ENCODE measurements at places on chromosomes 1 and 21.

GRCh38 chr1:8426996-8427395 is 109.1 kb downstream of the SLC45A1 start:
- no peak for DNase-seq

DNA sequence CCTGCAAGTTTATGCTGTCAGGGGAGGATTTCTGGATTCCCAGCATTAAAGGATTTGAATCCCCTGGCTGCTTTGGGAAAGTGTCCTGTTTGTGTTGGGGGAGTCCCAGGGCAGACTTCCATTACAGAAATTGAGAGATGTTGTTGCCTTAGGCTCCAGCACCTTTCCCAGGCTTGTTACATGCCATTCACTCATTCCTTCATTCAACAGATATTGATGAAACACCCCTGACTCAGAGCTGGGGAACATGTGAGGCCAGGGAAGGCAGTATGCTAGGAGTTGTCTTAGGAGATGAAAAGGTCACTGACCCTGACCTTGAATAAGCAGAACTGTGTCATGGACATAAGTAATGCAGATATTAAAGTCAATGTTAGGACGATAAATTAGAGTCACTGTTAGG is 161.7 kb downstream of the NTMT2 start:
- DNase-seq = no peak

- DNase-seq = no peak
These were observed 161.5 kb downstream of the CENPF start for GRCh38 chr1:214764502-214764901.

GRCh38 chr21:44949779-44950198 is 10.0 kb downstream of the SLX9 start:
- peak; percentile 80 for DNase-seq

DNA sequence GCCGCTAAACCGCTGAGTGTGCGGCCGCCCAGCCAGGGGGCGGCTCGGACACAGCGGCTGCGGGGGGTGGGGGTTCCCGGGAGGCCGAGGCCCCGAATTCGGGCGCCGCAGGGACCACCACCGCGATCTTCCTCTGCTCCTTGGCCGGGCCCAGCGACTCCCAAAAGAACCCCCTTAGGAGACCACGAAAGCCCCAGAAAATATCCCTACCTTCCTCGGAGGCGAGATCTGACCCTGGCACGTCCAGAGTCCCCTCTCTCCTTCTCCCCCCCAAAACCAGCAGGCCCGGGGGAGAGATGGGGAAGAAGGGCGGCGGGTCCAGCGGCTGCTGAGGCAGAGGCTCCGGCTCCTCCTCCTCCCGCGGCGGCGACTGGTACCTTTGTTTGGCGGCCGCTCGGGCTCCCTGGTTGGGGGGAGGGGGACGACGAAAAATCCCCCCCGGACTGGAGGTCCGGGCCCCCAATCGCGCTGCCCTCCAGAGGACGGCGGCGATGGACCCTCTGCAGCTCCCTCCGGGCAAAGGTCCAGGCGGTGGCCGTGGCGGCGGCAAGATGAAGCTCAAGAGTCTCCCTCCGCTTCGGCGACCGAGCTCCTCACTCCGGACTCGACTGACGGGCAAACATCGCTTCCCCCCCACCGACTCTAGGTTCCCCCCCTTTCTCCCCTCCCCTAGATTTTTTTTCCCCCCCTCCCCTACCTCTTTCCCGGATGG is at the start of gene ARID4B:
TSS of gene ARID4B (minus strand) at position 621 of the 712 bp plus-strand sequence. CDS start 1,260 bp downstream, outside the sequence.
- no peak for DNase-seq

- no peak for DNase-seq
These were observed 457.2 kb downstream of the AJAP1 start for GRCh38 chr1:5111581-5111980.

- DNase-seq = no peak
These were observed 6.5 kb upstream of the NBL1 start for GRCh38 chr1:19637606-19638005.

DNA sequence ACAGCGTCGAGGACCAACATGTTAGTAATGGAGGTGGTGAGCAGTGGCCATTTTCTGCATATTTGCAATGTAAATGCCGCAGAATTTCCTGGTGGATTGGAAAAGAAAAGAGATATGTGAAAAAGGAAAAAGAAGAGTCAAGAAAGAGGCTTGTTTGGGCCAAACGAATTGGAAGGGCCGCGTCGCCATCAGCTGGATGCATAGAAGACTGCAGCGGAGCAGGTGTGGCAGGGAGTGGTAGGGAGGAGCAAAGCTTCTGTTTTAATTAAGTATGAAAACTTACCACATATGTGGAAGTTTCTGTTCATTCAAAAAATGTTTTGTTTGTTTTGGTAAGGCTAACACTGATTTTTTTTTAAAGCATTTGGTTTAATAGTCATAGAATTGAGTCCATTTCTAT is 690.7 kb downstream of the NCAM2 start:
- DNase-seq = no peak

DNA sequence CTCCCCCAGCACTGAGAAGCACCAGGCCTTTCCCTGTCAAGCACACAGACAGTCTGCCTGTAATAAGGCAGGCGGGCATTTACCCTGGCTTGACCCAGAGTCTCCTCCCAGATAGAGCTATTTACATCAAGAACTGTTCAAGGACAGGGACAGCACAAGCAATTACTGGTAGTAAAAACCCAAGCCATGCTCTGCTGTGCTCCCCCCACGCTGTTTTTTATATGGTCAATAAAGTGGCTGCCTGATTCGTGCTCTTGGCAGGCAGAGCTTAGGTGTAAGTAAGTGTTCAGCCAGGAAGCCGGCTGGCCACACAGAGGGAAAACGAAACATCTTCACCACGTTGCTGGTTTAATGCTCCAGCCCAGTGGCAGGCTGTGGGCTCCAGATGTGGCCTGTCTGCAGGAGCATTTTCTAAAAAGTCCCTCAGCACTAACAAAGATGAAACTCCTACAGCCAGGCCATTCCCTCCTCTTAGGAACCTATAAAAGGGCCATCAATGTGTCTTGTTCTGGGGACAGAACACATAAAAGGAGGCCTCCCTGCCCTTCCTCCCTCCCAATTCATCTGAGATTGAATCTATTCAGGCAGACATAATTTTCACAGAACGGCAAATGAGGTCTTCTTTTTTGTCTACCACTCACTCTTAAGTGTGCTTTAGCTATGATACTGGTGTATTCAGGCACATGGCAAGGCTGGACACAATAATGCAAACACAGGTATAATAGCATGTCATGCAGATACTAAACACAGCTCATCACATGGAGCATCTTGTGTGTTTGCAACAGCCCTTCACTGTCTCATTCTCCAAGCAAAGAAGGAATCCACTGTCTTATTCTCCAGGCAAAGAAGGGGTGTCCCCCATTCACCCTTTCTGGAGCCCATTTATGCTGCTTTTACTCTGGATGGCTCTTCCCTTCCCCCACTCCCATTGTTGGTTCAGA is 378.9 kb downstream of the HHAT start:
- no peak for DNase-seq

DNA sequence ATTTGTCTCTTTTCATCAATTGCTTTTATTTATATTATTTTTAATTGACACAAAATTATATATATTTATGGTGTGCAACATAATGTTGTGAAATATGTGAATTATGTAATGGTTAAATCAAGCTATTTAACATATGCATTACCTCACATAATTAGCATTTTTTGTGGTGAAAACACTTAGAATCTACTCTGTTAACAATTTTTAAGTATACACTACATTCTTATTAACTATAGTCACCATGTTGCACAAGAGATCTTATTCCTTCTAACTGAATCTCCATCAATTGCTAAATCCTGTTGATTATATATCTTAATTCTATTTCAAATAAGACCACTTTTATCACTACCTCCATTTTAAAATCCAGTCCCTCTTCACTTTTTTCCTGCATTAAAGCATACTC is 42.5 kb downstream of the PLPPR5 start:
- DNase-seq = no peak

DNA sequence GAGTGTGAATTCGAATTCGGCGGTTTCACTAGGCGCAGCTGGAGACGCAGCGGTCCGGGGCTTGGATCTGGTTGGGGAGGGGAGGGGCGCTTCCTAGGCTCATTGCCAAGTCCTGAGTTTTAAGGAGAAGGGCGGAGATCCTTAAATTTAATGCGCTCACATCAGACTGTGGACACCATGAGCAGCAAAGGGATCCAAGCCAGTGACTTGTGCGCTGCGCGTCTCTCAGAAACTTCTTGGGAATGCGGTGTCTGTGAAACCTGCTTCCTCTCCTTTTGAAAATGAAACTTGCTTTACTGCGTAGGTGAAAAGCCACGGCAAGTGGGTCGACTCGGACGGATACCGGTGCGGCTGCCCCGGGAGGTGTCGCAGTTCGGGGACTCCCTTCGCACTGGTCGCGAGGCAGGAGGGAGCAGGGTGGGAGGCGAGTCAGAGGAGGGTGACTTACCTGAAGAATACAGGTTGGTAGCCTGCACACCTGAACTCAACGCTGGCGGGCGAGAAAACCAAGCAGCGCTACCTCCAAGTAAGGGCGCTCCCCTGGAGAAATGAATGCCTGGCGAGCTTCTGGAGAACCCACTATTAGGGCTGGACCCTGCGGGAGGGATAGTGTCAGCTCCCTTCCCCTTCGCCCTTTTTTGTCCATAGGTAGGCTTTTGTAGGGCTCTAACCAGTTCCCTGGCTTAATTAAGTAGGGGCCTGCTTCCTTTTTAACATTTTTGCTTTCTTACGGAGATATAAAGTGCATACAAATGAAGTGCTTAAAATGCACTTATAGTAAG is 992 bp downstream of the TENT5C start:
- peak; percentile 64 for DNase-seq

GRCh38 chr1:87969040-87969439 is 640.4 kb downstream of the LMO4 start:
- DNase-seq = no peak

DNA sequence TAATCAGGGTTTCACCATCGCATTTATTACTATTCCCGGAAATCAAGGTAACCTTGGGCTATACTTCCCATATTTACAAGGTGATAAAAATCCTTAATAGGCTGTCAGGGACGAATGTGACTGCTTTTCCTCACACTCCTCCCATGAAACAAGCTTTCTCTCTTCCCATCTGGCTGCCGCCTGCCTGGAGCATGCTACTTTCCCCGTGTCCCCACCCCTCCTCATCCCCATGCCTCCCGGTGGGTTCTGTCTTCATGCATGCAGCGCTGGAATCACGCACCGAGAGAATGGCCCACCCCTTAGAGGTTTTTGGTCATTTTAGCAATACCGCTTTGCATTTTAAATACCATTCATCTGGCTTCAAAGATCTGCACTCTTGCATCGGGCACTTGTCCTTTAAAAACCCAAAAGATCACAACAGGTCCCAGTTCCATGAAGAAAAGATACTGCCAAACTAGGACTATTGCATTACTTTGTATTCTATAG is 339.1 kb downstream of the NTNG1 start:
- no peak for DNase-seq

DNA sequence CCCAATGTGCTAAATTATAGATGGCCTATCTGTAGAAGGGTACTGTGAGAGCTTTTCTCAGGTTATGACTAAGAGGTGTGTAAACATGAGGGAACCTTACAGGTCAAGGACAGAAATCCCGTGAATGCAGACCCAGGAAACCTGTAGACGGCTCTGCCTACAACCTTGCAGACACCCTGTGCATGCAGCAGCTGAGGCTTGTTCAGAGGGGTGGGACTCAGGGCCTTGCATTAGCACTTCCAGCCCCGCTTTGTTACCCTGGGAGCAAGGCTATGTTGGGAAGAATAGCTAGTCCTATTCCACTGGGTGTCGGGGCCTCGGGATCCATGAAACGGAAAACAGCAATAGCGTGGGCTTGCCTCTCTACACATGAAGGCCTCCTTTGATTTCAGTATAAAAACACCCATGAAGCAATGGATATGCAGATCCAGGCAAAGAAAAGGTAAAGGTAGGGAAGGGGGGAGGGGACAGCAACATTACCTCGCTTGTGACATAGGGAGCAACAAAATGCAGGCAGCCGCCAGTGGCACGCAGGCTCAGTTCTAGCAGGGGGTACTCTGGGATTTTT is 9.5 kb upstream of the NDUFS5 start:
- DNase-seq = no peak

GRCh38 chr1:33231166-33231565 is 25.1 kb upstream of the ZNF362 start:
- no peak for DNase-seq

- no peak for DNase-seq
These were observed 38.9 kb downstream of the MORN1 start for GRCh38 chr1:2352341-2352896.

DNA sequence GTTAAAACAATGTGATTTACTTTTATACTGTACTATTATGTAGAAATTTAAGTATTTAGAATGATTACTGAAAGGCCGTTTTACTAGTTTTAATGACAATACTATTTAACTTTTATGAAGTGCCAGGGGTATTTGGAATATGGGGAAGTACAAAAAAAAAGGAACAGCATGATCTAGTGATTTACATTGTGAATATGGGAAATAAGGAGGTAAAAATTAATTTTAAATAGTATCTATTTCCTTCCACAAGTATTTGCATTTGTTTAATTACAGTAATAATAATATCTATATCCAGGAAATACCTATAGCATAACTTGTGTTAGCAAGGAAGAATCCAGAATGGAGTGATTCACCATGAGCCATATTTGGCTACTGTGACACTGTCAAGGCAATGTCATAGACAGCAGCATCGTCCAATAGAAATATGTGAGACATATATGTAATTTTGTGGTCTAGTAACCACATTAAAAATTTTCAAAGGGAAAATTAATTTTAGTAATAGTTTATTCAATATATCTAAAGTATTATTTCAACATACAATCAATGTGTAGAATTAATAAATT is 22.0 kb downstream of the CNST start:
- no peak for DNase-seq

- DNase-seq = no peak
These were observed 3.2 kb upstream of the CHAF1B start for GRCh38 chr21:36381841-36382589.

GRCh38 chr1:160865337-160865736 is 2.6 kb upstream of the CD244 start:
- no peak for DNase-seq

- no peak for DNase-seq
These were observed 1.9 kb upstream of the HES3 start for GRCh38 chr1:6241887-6242740.

DNA sequence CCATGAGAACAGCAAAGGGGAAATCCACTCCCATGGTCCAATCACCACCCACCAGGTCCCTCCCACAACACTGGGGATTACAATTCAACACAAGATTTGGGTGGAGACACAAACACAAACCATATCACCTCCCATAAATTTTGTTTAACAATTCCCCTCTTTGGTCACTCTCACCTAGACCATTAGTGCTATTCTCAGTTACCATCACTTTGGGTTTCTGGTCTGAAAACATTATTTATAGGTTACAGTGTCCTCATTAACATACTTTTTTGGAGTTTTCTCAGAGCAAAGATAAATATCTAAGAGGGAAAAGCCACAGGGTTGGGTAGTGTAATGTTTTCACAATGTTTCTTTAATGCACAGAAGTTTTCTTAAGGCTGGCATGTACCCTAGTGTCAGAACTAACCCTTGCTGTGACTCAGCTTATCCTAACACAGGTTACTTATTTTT is 47.7 kb upstream of the DNAH14 start:
- no peak for DNase-seq

- DNase-seq = no peak
These were observed 3.5 kb upstream of the GBP7 start for GRCh38 chr1:89179343-89179742.

DNA sequence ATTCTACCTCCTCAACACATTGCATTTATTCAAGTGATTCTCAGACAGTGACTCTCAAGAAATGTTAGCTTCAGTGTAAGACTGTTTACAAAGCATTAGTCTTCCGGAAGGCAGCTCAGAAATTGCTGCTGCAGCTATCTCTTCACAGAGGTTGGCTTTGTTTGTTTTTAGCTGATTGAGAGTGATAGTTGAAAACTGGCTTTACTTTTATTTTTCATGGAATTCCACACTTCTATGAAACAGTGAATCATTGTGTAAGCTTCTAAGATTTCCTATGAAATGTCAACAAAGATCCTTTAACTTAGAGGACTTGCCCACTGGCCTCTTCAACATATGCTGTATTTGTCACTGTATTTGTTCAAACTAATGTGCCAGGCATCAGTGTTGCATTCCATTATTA is 121.3 kb downstream of the TNNI3K start:
- DNase-seq = no peak

Data from memory B cell (primary cell).